Left ventricle myocardium inferior (tissue), 1 donor: ENCODE measurements at places on chromosomes 13 and 19. TPM values are rescaled to one million over a fixed set of nuclear protein-coding genes. Genes with fewer than 3 reads are reported as not detected.

DNA sequence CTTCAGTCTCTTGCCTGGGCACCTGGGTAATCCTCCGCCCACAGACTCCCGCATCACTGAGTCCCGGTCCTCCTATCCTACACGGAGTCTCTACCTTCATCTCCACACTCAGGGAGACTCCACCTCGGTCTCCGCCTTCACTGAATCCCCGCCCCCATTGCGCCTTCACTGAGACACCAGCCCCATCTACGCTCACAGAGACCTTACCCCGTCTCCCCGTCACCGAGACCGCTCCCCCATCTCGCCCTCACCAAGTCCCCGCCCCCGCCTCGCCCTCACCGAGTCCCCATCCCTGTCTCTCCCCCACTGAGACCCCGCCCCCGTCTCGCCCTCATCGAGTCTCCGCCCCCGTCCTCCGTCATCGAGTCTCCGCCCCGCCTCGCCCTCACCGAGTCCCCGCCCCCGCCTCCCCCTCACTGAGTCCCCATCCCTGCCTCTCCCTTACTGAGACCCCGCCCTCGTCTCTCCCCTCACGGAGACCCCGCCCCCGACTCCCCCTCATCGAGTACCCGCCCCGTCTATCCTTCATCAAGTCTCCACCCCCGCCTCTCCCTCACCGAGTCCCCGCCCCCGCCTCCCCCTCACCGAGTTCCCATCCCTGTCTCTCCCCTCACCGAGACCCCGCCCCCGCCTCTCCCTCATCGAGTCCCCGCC is 23.1 kb upstream of the ZNF846 start:
- peak; percentile 96 for DNase-seq

DNA sequence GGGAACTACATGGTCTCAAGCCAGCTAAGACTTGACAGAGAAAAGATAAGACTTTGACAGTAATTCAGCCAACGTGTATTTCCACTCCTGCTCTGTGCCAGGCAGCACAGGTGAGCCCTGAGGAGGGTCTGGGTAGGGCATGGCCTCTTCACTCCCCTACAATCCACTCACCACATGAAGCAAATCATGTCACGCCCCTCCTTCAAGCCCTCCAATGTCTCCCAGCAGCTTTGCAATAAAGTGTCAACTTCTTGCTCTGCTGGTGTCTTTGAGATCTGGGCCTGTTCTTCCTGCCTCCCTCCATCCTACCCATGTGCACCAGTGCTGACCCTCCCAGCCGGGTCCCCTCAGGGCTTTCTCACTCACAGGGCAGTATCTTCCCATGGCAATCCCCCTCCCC is 58.5 kb downstream of the CCDC70 start:
- DNase-seq, result no peak

GRCh38 chr13:46627462-46627861 is 74.5 kb downstream of the LRCH1 start:
- DNase-seq, result no peak

DNA sequence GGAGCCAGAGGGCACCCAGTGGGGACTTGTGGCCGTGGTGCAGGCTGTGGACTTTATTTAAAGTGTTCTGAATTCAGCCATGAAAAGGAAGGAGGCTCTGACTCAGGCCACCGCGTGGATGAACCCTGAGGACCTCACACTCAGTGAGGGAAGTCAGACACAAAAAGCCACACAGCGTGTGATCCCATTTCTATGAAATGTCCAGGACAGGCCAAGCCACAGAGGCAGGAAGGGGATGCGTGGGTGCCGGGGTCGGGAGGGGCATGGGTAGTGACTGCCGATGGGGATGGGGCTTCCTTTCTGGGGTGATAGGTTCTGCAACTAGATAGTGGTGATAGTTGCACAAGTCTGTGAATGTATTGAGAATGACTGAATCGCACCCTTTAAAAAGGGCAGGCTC is 8.7 kb upstream of the ZBTB7A start:
- no peak for DNase-seq

DNA sequence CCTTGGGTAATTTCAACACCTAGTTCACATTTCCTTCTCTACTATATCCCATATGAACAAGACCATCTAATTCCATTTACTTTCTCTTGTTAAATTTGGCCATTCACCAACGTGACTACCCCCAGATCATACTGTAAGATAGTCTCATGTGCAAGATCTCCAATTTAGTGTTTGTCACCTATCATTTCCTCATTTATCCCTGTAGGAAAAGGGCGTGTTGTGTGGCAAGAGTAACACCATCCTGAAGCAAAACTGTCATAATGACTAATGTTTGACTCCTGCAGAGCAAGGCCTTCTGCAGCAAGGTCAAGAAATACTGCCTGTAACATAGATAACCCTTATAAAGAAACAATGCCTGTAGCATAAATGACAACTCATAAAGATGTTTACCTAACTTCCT is 51.3 kb downstream of the SUCLA2 start:
- no peak for DNase-seq

DNA sequence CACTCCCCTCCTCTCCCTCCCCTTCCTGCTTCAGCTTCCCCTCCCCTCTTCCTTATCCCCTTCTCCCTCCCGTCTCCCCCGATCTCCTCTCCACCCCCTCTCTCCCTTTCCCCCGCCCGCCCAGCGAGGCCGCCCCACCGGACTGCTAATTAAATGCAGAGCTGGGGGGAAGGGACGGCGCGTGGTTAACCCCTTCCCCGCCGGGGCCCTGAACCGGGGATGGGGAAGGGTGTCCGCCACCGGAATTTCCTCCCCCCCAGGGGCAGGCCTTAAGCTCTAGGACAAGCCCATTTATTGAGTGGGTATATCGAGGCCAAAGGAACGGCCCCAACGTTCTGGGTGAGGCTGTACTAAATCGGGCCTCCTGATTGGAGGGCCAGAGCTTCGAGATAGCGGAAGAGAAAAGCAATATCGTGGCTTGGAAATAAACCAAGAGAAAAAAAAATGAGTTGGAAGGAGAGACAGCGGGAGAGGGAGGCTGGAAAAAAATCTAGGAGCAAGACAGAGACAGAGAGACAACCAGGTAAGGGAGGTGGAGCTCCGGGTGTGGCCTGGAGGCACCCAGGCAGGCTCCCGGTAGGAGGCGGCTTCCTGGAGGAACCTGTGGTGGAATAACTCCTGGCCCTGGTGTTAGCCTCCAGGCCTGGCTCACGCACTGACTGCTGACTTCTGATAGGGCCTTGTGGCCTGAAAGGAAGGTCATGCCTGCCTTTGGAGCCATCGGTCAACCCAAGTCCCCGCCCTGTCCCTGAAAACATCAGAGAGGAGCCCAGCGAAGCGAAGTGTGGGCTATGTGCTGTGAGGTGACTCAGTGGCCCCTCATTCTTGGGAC is 11.6 kb upstream of the JUND start:
- DNase-seq, result peak; percentile 91

DNA sequence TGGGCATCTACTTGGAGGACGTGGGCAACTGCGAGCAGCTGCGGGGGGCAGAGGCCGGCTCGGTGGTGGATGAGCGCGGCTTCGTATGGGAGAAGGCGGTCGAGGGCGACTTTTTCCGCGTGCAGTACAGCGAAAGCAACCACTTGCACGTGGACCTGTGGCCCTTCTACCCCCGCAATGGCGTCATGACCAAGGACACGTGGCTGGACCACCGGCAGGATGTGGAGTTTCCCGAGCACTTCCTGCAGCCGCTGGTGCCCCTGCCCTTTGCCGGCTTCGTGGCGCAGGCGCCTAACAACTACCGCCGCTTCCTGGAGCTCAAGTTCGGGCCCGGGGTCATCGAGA is 10.3 kb upstream of the STRN4 start:
- no peak for DNase-seq

GRCh38 chr13:97385146-97385545 is 48.8 kb upstream of the RAP2A start:
- no peak for DNase-seq

GRCh38 chr13:95499811-95500712 is 52.5 kb upstream of the CLDN10 start:
- DNase-seq, result no peak

KIR2DL1 gene
- total RNA-seq, result not detected

GNA15 gene
- total RNA-seq, result 1.2 TPM

HIF3A gene
- 87.7 TPM for total RNA-seq

SIGLEC6 gene
- 0.33 TPM for total RNA-seq

ZNF296 gene
- total RNA-seq, result not detected
